ENCODE measurements at places on chromosomes 6 and 20.

DNA sequence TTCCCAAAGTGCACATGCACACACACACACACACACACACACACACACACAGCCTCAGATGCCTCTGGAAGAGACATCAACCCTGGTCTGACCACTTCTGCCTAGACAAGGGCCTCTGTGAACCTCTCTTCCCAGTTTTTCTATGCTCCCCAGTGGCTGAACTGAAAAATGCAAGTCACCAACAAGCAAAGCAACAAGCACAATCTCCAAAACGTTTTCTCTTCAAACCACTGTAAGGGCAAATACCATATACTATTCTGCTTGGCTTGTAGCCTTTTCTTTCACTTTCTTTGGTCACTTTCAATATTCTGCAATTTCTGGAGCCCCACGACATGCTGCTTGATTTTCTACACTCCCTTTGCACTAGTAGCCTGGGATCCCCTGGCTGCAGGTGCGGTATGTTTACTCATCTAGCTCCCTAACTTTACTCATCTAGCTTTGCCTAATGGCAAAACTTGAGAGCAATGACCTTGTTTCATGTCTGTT lies 121.4 kb upstream of the DST start:
- H3K27ac ChIP-seq: no peak overlapping the region
- H3K27me3 ChIP-seq: no peaks in the 10 kb centered on the region
- no peak for DNase-seq
- H3K4me1 ChIP-seq: peaks cover 31% of the 10 kb centered on the region

GRCh38 chr6:125066140-125066539 lies 87.4 kb upstream of the TPD52L1 start:
- no peaks in the 10 kb centered on the region for H3K27me3 ChIP-seq
- no peaks in the 10 kb centered on the region for H3K36me3 ChIP-seq
- H3K4me1 ChIP-seq: no peaks in the 10 kb centered on the region
- no peak for DNase-seq
- no peak overlapping the region for H3K4me3 ChIP-seq

GRCh38 chr6:149876241-149876933 lies 12.2 kb upstream of the LRP11 start:
- peaks cover 40% of the 10 kb centered on the region for H3K27me3 ChIP-seq
- H3K4me1 ChIP-seq: no peaks in the 10 kb centered on the region
- H3K27ac ChIP-seq: no peak overlapping the region
- no peak overlapping the region for H3K4me3 ChIP-seq
- DNase-seq: no peak

DNA sequence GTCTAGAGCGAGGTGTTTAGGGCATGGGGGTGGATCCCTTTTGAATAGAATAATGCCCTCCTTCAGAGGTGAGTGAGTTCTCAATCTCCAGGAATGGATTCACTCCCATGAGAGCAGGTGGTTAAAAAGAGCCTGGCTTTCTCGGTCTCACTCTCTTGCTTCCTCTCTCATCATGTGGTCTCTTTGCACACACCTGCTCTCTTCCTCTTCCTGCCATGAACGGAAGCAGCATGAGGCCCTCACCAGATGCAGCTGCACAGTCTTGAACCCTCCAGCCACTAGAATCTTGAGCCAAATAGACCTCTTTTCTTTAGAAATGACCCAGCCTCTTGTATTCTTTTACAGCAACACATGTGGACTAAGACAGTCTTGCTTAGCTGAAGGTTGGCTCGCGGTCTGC lies 119.3 kb downstream of the BMP7 start:
- H3K27me3 ChIP-seq: no peaks in the 10 kb centered on the region
- H3K36me3 ChIP-seq: no peaks in the 10 kb centered on the region
- H3K4me3 ChIP-seq: no peak overlapping the region
- no peak overlapping the region for H3K27ac ChIP-seq
- peaks cover 3% of the 10 kb centered on the region for H3K4me1 ChIP-seq
